Activated T-helper 1 cell treated with Interleukin-2 at 50 U/mL for 16 hours (primary cell): ENCODE measurements at places on chromosomes 12 and 14.

GRCh38 chr12:38328306-38328895 is 11.8 kb downstream of the ALG10B start:
- no peak for DNase-seq

GRCh38 chr12:9331218-9331626 is 123.0 kb upstream of the PZP start:
- peak; percentile 50 for DNase-seq

DNA sequence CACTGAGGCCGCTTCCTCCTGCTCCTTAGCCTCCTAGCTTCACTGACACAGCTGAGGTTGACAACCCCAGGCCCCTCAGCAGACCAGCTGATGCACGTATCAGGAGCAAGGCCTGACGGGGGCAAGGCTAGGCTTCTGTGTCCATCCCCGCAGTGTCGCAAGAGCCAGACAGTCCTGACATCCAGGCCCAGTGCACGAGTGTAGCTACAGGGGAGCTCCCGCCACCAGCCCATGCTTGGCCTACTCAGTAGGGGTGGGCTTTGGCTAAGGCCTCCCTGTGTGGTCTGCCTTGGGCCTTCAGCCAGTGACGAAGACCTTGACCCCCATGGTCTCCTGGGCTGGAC is 179.1 kb downstream of the DPF3 start:
- no peak for DNase-seq

- DNase-seq, result no peak
Measured at GRCh38 chr12:109900752-109901580, 892 bp downstream of the TCHP start.

DNA sequence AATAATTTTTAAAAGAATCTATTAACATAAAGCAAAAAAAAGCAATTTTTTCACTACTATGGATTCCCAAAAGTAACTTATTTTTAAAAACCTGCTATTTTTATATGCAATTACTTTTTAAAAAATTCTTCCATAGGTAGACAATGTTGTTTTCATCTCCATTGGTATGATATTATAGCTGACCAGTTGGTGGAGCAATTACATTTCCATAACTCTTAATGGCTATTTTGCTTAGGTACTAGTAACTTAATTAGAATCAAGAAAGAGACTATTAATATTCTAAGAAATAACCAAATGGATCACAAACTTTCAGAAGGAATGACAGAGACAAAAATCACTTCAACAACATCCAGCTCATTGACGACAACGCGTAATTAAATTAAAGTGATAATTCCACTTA is 64.7 kb upstream of the PTCSC3 start:
- DNase-seq, result no peak

- no peak for DNase-seq
Measured at GRCh38 chr14:50082308-50082742, 34.0 kb downstream of the VCPKMT start.

GRCh38 chr14:86574051-86574777 is 1044.3 kb downstream of the FLRT2 start:
- no peak for DNase-seq

- no peak for DNase-seq
Measured at GRCh38 chr12:6961695-6962284, 8.7 kb downstream of the PHB2 start.

DNA sequence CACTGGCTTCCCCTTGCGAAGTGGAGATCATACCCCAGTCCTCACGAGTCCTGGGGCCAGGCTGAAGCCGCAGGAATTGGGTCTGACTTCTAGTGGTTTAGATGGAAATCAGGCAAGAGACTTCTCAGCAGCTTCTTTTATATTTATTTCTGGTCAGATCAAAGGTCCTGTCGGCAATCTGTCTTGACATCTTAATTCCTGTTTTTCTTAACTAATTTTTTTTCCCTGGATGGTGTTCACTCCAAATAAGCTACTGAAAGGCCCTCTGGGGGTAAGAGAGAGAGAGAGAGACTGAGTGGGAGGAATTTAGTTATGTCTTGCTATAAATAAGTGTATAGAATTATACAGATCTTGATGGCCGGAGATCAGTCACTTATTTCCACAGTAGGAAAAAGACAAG is 698.7 kb upstream of the TBX3 start:
- DNase-seq, result no peak

DNA sequence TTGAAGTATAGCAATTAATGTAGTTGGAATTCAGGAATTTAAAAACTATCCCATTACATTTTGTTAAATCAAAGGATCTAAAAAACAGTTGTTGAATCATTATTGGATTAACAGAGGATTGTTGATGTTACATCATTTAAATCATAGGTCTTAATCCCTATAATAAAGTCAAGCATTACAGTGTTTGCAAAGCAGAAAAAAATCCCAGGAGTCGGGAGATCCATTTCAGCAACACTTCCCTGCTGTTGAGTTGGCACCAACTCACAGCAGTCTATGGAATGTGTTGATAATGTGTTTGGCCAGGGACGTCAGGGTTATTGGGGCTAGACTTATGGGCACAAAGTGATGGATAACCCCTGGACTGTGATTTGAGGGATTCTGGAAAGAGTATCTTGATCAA is 99.1 kb upstream of the TMTC1 start:
- DNase-seq, result no peak

DNA sequence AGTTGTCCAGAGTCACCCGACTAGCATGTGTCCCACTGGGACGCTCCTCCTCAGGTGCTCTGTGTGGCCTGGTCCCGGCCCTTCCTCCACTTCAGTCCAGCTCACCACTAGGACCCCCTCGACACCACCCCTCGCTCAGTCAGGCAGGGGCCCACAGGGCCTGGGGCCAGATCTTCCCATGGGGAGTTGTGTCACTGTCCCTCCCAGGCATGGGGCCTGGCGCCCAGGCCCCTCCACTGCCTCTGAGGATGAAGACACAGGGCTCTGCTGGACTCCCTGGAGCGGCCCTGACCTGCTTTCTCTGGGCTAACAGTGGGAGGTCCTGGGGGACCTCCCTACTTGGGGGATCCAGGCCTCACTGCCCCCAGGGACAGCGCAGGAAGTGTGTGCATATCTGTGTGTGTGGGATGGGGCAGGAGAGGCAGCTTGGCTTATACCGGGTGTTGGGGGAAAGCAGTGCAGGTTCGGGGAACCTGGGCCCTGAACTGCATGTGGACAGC is 43.8 kb downstream of the KRT80 start:
- DNase-seq, result no peak

DNA sequence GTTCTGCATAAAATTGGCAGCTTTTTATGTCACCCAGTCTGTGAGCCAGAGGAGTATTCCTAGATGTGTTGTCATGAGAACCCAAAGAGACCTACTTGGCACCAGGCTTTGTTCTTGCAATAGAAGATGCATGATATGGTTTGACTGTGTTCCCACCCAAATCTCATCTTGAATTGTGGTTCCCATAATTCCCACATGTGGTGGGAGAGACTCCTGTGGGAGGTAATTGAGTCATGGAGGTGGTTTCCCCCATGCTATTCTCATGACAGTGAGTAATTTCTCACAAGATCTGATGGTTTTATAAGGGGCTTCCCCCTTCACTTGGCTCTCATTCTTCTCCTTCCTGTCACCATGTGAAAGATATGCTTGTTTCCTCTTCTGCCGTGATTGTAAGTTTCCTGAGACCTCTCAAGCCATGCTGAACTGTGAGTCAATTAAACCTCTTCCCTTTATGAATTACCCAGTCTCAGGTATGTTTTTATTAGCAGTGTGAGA is 572.0 kb upstream of the ATP2B1 start:
- no peak for DNase-seq

DNA sequence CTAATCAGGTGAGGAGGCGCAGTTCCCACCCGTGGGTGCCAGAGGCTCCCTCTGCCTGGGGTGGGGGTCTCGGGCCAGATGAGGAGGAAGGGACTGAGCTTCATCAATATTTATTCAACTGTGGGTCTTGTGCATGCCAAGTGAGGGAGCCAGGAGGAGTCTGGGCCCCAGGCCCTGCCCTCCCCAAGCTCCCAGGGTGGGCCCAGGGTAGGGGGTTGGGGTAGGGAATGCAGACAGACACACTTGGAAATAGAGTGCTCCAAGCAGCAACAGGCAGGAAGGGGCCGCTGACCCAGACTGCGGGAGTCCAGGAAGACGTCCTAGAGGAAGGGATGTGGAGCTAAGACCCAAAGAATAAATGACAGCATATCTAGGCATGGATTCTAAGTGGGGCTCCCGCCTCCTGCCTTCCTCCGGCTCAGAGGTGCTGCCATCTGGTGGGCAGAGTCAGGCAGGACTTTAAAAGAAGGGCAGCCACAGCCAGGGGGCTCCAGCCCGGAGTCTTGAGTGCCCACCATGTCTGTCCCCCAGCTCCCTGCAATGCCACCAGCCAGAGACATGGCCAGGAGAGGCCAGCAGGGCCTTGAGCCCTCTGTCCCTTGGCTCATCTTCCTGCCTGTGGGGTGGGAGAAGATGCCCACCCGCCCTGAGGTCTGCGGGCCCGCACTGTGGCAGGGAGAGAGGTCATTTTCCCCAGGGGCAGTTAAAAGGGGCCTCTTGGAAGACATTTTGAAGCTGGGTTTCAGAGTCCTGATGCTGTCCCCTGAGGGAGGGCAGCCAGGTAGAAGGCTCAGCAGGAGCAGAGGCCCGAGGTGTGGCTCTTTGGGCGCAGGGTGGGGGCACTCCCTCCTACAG is 70.1 kb downstream of the PHETA1 start:
- DNase-seq, result no peak

GRCh38 chr14:100618318-100618693 is 31.1 kb upstream of the BEGAIN start:
- DNase-seq, result no peak

DNA sequence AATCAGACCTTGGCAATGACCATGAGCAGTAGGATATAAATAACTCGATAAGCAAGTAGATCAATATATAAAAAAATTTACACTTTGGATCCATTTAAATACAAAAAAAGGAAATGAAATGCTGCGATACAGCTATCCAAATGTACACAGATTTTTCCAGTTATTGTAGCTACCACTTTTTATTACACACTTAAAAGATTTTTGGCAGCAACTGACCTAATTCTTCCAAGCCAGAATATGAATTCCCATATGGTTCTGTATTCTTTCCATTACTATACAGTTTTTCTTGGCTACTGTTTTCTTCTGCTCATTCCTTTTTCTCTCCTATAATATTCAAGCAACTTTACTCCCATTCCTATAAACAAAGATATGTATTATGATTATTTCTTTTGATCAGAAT is 52.2 kb downstream of the TMTC1 start:
- DNase-seq, result no peak

DNA sequence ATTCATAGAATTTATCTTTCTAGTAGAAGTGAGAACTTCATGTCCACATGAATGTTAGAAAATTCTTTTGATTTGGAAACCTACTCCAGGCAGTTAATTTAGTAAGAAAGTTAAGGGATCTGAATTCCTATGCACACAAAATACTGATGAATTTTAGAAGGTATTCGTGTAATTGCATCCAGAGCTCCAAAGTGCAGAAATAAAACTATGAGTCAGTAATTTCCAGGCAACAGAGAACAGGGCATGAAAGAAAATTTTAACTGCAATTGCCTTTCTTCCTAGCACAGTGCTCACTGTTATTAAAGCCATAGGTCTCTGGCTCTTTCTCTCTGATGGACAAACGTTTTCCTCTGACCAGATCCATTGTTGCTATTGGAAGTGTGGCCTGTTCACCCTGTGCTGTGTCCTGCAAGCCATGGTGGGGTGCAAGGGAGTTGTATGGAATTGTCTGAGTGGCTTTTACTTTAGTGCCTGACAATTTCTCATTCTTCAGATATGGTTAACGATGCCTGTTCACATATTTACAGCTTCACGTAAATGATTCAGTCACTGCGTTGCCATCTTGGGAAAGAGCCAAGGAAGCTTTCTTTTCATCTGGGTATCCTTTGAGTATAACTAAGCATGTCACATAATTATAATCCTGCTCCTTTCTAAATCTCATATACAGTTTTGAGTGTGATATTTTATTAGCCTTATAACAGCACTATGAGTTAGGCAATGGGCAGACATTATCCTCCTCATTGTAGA is 145.1 kb downstream of the ACSS3 start:
- DNase-seq, result no peak

DNA sequence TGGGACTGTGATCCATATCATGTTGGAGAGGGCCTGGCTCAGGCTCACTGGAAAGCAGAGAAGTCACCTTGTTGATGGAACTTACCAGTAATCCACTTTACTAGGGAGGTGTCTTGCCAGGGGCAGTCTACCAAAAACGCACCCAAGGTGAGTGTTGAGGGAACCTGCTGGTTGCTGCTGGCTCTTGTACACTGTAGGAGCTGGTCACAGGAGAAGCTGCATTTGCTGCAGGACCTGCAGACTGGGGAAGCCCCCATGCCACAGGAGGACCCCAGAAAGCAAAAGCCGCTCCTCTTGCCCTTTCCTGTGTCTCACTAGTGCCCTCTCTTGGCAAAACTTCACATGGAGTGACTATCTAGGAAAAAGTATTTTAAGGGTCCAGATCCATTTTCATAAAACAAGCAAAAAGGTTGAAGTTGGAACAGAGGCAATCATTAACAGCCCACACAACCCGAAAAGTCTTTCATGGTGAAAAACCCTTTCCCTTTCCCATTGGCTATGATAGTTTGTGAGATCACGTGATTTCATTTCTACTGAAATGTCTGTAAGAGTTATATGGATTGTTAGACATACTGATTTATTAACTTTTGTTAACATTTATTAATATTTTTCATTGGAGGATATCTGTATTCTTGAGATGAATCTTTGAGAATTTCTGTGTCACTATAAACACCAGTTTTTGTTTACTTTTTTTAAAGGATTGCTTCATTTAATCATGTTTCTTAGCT is 59.2 kb downstream of the RASSF8 start:
- DNase-seq, result no peak

DNA sequence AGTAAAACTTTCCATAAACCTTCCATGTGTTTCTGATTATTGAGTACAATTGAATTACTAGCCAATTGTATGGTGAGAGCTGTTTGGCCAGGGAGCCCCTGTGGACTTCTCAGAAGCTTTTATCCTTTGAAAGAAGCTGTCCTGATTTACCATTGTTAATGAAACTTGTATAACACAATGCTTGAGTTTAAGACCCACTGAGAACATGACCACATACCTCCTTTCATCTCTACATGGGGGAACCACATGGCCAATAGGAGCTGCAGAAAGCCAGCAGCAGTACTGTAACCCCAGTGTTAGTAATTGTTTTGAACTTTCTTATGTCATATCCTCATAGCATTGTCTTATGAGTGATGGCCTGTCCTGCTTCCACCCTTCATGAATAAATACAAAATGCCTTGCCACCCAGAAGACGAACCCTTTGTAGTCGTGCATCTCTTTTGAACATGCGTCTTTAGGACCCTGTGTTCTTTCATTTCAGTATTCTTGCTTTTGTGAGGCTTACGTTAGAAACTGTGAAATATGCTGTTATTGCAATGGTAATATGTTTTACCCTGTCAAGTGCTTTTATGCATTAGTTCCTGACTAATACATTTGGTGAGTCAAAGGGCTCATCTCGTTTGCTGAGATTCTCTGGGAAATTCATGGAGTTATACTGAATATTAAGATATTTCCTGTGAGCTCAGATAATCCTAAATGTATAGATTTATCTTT is 815.7 kb downstream of the NRXN3 start:
- DNase-seq, result no peak

GRCh38 chr14:26984311-26985177 is 386.7 kb upstream of the NOVA1 start:
- no peak for DNase-seq

- DNase-seq, result no peak
Measured at GRCh38 chr14:96096639-96097610, 57.8 kb downstream of the C14orf132 start.

- peak; percentile 9 for DNase-seq
Measured at GRCh38 chr14:72451054-72451972, 442.6 kb downstream of the DPF3 start.
